ENCODE measurements at places on chromosomes 2 and 18.
A peak's percentile ranks its signal among the peaks of the same experiment; 100 is the strongest.

DNA sequence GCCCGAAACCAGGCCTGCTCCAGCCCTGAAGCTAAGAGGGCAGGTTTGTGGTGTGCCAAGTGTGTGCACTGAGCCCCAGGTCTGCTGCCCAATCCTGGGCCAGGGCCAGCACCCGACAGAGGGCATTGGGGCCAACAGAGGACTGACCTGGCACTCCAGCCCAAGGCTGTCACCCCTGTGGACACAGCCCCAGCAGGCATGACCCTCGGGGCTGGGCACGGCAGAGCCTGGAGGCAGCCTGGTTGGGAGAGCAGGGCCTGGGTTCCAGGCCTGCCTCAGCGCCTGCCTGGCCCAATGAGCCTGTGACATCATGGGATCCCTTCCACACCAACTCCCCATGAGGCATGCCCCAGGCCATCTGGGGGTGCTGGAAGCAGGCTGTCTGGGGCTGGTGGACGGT lies 10.8 kb upstream of the SNED1 start:
- no peak for DNase-seq

- no peak for DNase-seq
These were observed 6.3 kb downstream of the UGT1A1 start for GRCh38 chr2:233766416-233766815.

DNA sequence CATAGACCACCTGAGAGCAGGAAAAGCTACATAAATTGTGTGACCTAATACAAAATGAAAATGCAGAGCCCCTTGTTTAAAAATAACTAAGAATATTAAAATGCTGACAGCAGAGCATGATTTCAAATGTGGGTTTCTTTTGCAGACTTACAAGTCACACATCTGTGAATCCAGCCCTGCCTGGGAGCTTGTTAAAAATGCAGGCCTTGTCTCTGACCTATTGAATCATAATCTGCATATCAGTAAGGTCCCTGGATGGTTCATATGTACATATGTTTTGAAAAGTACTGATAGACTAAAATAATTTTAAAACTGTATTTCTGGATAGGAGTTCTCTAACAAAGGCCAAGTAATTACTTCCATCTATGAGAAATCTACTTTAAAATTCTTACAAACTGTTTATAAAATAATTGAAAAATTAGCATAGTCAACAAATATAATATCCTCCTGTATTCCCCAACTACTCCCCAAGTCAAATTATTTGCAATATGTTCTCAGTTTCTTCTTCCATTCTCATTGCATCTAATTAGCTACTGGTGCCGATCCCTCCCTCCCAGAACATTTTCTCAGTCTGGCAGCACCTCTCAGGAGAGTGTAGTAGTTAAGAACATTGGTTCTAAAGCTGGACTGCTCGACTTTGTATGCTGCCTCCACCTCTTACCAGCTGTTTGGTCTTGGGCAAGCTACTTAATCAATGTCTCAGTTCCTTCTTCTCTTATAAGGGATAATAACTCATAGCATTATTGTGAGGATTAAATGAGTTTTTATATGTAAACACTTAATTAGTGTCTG lies 1040.4 kb upstream of the CDH2 start:
- DNase-seq, result no peak

DNA sequence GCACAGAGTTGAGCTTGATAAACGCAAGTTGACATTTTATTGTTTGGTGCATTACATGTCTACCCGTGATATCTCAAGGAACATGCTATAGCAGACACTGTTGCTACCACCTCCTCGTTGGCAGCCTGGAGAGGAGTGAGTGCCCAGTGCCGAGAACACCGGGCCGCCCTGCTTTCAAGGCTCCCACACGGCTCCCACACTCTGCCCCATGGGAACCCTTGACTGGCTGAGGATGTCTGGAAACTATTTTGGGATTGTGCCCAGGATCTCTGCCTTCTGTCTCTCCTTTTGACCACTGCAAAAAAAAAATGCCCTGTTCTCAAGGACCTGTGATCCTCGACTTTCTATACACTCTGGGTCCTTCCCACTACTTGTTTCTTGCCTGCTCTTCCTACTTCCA lies 21.1 kb downstream of the TET3 start:
- no peak for DNase-seq

DNA sequence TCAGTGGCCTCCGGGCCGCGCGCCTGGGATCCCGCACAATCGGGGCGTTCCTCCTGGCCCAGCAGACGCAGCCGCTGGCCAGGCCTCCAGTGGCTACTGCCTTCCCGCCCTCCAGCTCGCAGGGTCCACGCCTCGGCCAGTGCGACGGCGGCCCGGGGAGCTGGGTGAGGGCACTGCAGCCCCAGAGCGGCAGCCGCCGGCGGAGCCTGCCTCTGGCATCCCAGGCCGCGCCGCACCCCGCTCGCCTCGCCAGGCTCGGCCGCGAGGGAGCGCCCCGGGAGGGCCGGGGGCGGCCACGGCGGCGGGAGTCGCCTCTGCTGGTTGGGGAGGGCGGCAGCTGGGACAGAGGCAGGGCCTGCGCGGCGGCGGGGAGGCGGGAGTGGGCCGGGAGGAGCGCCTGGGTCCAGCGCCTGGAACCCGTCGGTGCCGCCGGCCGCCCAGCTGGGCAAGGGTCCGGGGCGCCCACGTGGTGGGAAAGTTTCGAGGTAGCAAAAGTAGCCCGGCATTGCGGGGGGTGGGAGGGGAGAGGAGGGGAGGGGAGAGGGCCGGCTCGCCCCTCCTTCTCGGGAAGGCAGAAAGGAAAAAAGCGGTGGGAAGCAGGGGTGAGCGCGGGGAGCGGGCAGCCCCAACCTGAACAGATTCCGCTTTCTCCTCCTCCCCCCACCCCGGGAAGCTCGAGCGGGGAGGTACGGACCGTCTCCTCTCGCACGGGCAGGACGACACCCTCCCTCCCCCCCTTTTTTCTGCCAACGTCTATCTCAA lies 1.5 kb upstream of the INHBB start:
- DNase-seq, result peak; percentile 36

DNA sequence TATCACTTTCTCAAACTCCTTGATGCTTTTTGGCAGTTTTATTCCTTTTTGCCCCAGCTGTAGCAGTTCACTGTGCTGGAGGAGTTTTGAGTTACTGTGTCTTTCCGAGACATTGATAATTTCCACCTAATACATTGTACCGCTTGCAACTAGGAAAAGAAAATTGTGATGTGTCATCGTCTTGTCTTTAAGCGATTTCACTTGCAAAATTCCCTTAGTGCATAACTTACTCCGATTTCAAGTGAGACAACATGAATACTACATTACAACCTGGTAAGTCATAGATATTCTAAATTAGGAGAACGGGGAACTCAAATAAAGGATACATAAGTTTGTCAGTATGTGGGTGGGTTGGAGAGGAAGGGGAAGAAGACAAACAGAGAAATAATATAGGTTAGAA lies 340.5 kb upstream of the KYNU start:
- DNase-seq, result no peak

- DNase-seq, result peak; percentile 5
These were observed 61.4 kb downstream of the DYM start for GRCh38 chr18:49399003-49399402.

- DNase-seq, result peak; percentile 90
These were observed 53.7 kb downstream of the HS1BP3 start for GRCh38 chr2:20596973-20597859.

DNA sequence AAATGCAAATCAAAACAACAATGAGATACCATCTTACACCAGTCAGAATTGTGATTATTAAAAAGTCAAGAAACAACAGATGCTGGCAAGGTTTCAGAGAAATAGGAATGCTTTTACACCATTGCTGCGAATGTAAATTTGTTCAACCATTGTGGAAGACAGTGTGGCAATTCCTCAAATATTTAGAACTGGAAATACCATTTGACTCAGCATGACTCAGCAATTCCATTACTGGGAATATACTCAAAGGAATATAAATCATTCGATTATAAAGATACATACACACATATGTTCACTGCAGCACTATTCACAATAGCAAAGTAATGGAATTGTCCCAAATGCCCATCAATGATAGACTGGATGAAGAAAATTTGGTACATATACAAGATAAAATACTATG lies 516.7 kb downstream of the ERBB4 start:
- DNase-seq, result peak; percentile 86

DNA sequence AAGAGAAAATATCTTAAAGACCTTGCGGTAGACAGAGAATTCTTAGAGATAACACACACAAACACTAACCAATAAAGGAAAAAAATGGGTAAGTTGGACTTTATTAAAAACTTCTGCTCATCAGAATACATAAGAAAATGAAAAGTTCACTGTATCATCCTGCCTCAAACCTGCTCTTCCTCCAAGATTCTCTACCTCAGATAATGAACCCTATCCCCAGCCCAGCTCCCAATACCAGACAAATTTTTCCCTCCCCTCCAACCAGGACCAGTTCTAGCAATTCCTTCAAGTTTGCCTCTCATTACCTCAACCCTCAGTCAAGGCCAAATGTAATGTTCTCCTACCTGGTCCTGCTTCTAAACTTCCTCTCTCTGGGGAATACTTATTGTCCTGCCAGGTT lies 79.4 kb downstream of the DNMT3A start:
- no peak for DNase-seq

- DNase-seq, result peak; percentile 41
These were observed 19.0 kb upstream of the SIX2 start for GRCh38 chr2:45028276-45028675.

DNA sequence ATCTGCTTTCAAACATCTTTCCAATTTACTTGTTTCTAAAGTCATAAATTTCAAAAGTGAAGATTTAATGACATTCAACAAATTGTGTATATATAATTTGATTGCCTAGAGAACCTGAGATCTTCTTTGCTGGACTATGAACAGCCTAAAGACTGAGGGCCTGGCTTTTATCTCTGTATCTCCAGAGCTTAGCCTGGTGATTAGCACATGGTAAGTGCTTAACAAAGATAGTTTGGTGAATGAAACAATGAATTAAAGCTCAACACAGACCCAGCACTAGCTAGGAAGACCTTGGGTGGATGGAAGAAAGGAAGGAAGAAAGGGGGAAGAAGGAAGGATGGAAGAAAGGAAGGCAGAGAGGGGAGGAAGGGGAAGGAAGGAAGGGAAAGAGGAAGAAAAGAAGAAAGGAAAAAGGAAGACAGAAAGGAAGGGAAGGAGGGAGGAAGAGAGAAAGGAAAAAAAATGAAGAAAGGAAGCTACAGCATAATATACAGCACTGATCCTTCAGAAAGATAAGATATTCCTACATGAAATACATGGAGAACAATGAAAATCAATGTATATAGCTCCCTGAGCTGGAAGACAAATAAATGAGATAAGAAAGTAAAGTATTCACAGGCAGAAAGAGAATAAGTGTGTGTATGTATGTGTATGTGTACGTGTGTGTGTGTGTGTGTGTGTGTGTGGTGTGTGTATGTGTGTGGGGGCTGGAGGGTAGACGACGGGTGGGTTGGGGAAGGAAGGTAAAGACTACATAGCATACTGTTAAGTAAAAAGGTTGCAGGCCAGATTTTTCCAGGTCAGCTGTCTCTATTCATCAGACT lies 318.2 kb downstream of the TNS1 start:
- DNase-seq, result no peak

GRCh38 chr2:188607501-188607900 lies 315.8 kb downstream of the GULP1 start:
- DNase-seq, result peak; percentile 57

DNA sequence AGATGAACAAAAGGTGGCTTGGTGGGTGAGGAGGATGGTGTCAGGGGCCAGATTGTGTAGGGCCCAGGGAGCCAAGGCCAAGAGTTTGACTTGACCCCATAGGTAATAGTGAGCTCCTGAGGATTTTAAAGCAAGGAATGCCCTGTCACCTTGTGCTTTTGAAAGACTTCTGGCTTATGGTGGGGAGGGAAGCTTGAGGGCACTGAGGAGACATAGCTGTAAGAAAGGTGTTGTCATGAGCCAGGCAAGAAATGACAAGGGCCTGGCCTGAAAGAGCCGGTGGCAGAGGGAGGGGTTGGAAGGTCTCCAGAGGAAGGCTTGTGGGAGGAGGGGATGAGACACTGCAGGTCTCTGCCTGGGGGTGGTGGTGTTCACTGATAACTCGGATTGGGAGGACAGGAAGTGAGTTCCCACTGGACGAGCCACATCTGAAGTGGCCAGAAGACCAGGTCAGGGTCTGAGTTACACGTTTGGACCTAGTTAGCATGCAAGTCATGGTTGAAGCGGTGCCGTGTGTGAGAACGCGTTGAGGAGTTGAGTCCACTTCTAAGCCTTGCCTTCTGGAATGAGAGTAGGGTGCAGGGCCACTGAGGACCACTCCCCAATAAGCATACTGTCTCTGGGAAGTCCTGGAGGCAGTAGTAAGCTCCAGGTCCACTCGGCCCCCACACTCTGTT lies 64.3 kb downstream of the TET3 start:
- no peak for DNase-seq

DNA sequence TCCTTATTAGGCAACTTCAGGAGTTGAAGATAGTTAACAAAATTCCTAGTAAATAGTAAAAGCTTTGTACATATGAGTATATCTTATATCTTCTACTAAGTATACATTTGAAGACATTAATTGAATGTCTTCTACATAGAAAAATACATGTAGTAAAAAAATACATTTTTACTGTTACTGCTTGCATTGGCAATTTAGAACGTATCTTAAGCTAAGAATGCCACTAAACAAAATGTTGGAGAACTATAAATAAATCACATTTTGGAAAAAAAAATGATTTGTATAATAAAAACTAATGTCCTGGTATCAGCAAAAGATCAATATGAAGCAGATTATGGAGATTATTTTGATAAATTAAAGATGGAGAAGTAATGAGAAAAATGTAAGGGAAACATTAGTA lies 434.2 kb upstream of the SLC8A1 start:
- no peak for DNase-seq

DNA sequence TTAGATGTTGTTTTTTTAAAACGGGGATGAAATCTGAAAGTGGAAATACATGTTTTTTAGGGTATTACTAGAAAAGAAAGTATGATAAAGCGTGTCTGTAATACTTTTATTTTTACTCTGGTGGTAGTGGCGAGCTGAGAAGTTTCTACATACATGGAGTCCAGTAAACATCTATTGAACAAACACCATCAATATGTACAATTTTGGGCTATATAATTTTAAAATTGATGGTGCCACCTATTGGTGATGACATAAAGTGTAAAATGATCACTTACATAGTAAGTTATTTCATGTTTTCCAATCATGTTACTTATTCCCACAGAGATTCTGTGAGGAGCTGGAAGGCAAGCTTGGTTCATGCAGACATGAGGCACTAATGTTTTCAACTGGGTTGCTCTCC lies 31.5 kb upstream of the NFE2L2 start:
- DNase-seq, result peak; percentile 31

- peak; percentile 77 for DNase-seq
These were observed at the start of gene PAX3 for GRCh38 chr2:222298311-222299150. TSS of gene PAX3 (minus strand) at chr2:222298998. CDS start at chr2:222298615, 383 bp downstream.

Measured in fibroblast of gingiva (primary cell).